ENCODE measurements at places on chromosomes 3 and 15.

- no peak for DNase-seq
These were observed 101.0 kb downstream of the CADPS start for GRCh38 chr3:62774221-62774620.

GRCh38 chr3:18837137-18837755 lies 311.1 kb upstream of the KCNH8 start:
- no peak for DNase-seq

GRCh38 chr3:176352716-176353334 lies 844.5 kb downstream of the TBL1XR1 start:
- no peak for DNase-seq

DNA sequence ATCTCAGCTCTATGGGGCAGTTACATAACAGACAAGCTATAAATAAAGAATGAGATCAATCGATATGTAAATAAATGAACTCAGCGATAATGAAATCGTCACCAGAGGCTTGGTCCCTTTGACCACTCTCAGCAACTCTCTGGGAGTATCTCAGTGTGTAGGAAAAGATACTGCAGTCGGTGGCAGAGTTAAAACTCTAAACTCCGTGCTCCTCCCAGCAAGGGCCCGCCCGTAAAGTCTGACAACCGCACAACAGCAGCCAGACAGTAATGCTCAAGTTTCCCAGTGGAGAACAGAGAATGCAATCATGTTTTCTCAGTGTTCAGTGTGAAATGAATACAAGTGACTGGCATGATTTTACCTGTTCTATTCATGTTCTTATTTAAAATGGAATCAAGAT lies 28.3 kb upstream of the IGF1R start:
- no peak for DNase-seq

- no peak for DNase-seq
These were observed 163.4 kb upstream of the NSMCE3 start for GRCh38 chr15:29433050-29433318.

- DNase-seq, result no peak
These were observed 63.9 kb downstream of the TNFAIP8L3 start for GRCh38 chr15:51030649-51031316.

DNA sequence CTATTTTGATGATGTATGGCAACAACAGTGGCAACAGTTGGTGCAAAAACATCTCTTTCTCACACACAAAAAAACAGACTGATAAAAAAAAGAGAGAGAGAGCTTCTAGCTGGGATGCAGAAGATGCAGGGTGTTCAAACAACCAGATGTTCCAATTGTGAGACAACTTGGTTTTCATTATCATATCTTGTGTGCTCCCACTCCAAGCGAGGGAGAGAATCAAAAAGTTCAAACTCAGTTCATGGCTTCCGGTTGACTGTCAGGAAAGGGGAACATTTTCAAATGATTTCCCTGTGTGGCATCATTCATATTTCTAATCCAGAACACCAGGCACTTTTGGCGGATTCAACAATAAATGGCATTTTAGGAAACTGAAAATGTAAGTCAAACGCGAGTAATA lies 72.1 kb downstream of the RSL24D1 start:
- no peak for DNase-seq

GRCh38 chr3:193837347-193837827 lies 244.4 kb downstream of the OPA1 start:
- no peak for DNase-seq

DNA sequence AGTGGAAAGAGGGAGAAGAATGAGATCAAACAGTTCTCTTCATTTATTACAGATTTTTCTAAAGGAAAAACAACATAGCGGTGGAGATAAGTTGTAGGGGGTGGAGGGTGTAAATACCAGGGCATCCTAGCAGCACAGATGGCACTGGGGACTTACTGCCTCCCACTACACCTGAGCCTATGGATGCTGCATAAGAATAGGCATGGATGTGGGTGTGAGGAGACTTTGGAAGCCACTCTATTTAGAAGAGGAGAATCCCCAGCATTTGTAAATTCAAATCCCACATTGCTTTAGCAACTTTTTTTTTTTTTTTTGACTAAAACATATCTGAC lies 27.4 kb upstream of the IL1RAP start:
- DNase-seq, result no peak

GRCh38 chr15:96247621-96248305 lies 82.7 kb upstream of the NR2F2 start:
- no peak for DNase-seq

- DNase-seq, result no peak
These were observed 33.4 kb upstream of the PLAAT1 start for GRCh38 chr3:193207290-193208273.

DNA sequence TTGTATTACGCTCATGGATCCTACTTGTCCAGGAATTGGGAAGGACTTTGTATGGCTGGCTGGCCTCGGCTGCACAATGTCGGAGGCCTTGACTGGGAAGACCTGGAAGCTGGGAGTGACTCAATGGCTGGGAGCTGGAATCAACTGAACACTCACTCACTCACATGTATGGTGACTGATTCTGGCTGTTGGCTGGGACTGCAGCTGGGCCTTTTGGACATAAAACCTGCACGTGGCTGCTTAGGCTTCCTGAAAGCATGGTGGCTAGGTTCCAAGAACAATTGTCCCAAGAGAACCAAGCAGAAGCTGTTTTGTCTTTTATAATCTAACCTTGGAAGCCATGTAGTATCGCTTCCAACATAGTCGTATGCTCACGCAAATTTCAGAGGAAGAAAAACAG lies 38.0 kb upstream of the CMTM8 start:
- no peak for DNase-seq

DNA sequence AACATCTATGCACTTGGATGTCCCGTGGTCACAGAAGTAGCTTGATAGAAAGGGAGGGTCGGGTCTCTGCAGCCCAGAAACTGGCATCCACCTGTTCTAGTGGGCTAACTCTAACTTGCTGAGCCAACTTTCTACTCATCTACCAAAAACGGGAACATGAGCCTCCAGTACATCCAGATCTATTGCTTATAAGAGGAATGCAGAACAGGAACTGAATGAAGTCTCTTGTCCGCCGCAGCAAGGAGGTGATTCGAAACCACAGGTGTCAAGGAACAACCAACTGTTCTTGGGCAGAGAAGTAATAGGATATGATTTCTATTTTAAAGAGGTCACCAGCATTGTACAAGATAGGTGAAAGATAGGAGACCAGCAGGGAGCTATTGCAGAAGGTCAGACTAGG lies 17.9 kb downstream of the TERC start:
- DNase-seq, result no peak

DNA sequence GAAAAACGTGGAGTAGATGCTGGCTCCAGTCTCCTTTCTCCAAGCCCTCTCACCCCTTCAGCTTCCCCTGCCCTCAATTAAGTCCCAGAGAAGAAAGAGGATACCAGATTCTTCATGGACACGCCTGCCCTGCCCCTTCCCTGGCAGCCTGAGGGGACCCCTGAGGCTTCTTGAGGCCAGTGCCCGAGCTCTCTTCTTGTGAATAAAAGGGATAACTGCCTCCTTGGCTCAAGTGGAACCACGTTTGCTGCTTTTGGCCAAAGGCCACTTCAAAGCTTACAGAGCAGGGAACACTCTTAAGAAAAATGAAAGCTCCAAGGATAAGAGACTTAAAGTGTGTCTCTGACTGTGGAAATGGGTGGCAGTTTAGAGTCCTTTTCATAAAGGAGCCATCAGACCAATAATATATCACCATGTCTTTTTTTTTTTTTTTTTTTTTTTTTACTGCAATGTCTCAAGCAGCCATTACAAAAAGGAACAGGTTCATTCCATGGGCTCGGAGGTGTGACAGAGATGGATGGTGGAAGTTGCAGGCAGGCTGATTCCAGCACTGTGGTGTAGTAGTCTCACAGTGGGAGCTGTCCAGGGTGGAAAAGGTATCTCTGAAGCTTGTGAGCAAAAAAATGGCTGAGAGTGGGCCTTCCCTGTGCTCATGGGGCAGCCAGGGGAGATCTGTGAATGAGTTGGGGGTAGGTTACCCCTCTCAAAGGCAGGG lies 108.8 kb downstream of the SEMA5B start:
- DNase-seq, result no peak

GRCh38 chr3:101735833-101736232 lies 11.4 kb downstream of the CEP97 start:
- DNase-seq, result no peak

- DNase-seq, result peak; percentile 23
These were observed 241.7 kb upstream of the ICE2 start for GRCh38 chr15:60720493-60721256.

DNA sequence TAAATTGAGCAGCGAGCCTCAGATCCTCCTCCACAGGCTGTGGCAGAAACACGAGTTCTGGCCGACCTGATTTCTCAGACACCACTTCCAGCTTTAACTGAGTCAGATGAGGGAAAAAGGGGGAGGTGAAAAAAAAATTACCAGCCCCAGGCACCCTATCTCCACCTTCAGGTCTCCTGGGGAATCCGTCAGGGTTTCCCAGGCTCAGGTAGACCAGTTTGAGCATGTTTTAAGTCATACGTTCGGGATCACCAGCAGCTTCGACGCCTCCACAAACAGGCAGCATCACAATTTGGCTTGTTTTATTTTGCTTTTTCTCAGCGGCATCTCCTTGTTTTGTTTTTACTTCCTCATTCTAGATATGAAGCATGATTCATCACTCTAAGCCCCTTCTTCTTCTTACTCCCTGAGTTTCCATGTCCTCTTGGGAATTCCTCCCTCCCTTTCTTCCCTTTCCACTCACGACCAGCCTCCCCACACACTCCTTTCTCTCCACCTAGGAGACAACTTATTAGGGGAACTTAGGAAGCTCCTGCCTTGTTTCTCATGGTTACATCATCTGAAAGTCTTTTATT lies 190.1 kb downstream of the ZNF621 start:
- no peak for DNase-seq

- DNase-seq, result no peak
These were observed 51.1 kb upstream of the SEC22A start for GRCh38 chr3:123150449-123151215.

DNA sequence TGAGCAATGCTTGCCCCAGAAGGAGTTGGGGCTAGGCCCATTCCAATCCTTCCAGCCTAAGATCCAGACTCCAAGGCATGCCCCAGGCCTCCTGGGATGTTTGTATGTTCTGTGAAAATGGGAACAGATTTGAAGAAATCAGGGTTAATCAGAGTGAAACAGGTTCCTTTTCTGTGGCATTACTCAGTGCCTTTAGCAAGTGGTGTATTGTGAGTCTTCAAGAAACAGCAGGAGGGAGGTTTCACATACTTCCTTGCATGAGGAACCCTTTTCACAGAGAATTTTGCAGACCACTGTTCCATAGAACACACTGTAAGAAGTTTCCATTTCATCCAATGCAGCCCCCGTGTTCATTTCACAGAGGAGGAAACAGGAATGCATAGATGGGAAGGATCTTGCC lies 8.4 kb upstream of the CDC25A start:
- no peak for DNase-seq

DNA sequence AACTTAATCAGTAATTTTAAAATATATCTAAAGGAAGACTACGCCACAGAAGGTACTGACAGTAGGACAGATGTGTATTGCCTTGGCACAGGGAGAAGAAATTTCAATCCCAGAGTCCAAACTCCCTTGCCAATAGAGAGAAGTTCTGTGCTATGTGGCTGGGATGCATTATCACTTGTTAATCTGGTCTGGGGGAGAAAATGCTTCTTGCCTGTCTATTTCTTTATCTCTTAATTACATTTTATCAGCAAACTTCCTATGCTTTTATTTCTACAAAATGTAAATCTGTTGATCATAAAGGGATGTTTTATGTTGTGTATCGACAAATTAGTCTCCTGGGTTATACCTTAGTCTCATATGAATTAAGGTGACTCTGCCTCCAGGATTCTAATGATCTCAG lies 21.7 kb downstream of the RBMS3 start:
- DNase-seq, result no peak

GRCh38 chr3:140914384-140914945 lies 27.2 kb upstream of the SLC25A36 start:
- DNase-seq, result no peak

DNA sequence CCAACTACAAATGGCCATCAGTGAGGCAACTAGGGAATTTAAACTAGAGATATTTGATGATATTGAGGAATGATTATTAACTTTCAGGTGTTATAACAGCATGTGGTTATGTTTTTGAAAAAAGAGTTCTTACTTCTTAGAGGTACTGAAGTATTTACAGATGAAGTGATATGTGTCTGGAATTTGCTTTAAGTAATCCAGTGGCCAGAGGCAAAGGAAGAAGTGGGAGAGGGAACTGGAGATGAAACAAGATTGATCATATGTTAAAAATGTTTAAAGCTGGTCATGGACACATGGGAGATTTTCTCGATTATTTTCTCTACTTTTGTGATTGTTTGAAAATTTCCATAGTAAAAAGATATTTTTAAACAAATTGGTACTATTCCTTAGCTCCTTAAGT lies 53.3 kb upstream of the SLCO2A1 start:
- DNase-seq, result no peak

DNA sequence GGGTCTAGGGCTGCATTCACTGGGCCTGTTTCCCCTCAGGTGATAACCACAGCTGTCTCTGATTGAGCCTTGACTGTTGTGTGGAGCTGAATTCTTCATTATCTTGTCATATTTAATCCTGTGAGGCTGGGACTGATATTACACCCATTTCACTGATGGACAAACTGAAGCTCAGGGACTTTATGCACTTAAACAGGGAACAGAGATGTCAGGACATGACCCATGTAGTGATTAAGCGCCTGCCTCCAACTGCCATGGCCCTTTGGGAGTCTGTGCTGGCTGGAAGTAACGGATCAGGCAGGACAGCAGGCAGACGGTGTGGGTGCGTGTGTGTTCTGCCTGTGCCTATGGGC lies 7.5 kb downstream of the GNAI2 start:
- DNase-seq, result no peak

DNA sequence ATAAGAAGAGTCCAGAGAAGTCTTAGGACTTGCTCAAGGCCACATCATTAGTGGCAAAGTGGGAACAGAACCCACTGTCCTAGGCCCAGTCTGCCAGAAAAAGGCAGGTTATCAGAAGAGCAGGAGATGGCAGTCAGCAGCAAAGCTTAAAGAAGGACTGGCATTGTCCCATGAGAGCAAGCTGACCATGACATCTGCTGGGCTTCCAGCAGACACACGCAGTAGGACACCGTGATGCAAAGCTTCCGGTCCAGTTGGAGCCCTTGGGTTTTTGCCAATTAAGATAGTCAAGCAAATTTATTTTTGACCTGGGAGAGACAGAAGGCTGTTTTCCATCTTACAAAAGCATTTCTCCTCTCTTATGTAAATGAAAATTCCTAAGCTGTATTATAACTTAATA lies 42.1 kb downstream of the ZBTB38 start:
- no peak for DNase-seq

DNA sequence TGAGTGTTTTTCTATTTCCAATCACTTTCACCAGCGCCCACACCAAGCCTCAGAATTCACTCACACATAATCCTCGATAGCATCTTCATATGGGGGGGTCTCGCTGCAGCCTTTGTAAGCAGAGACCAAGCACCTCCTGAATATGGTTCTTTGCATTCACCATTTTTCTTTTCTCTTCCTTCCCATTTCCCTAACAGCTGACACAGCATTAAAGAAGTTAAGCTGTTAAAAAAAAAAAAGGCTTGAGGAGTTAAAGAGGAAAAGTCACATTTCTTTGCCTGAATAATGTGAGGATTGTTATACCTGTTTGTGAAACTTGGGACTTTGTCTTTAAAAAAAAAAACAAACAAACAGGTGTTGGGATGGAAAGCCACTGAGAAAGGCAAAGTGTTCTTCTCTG lies 41.6 kb downstream of the RFTN1 start:
- DNase-seq, result no peak

All from GM13976 (cell line).